ENCODE measurements at places on chromosomes 2 and 18.
A peak's percentile ranks its signal among the peaks of the same experiment; 100 is the strongest.

- DNase-seq = no peak
These were observed 83.3 kb upstream of the MAP2 start for GRCh38 chr2:209340522-209340921.

DNA sequence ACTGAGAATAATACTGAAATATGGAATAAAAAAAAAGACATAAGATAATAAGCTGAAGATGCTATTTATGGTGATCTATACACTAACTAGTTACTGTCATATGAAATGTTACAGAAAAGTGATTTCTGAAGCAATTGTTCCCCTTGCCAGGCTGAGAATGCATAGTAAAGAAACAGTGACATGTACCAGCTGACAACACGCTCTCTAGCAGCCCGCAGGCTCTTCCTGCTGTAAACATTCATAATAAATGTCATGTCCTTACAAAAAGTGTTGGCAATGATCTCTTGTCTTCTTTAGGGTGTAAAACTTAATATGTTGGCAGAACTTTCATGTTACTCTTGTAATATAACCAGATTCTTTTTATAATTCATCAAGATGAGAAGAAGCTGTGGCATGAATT lies 1171.3 kb downstream of the DSC3 start:
- no peak for DNase-seq

- DNase-seq = no peak
These were observed 83.6 kb downstream of the VRK2 start for GRCh38 chr2:58130238-58130637.

- peak; percentile 82 for DNase-seq
These were observed at the start of gene MTIF2 for GRCh38 chr2:55268907-55269644. Gene MTIF2, minus strand, starts transcription at chr2:55269231. Its CDS starts 5,373 bp downstream, at chr2:55263858.

DNA sequence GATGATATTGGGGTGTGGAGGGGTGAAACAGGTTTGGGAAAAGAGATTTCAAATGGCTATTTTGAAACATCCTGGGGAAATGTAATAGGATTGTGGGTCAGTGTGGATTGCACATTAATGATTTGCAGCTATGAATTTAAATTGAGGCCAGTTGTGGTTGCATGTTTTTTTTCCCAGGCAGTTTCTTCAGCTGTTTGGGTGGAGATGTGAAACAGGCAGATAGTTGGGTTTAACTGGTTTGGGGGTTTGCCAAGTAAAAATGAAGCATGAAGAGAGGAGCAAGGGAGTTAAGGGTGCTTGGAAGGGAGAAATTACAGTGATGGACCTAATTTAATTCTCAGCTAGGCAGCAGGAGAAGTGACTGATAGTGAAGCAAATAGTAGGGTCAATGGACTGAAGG lies 16.8 kb downstream of the GPD2 start:
- no peak for DNase-seq

DNA sequence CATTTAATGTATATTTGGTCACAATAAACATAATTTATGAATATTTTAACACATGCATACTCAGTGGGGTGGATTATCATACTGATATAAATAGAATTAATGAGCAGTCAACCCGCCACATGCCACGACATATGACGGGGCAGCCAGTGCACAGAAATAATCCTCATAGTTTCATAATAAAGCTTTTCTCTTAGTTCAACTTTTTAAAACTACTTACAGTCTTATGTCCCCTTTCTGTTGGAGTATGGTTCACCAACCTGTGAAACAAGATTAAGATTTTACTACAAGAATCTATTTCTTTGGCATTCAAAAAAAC lies 75.6 kb upstream of the ETAA1 start:
- no peak for DNase-seq

DNA sequence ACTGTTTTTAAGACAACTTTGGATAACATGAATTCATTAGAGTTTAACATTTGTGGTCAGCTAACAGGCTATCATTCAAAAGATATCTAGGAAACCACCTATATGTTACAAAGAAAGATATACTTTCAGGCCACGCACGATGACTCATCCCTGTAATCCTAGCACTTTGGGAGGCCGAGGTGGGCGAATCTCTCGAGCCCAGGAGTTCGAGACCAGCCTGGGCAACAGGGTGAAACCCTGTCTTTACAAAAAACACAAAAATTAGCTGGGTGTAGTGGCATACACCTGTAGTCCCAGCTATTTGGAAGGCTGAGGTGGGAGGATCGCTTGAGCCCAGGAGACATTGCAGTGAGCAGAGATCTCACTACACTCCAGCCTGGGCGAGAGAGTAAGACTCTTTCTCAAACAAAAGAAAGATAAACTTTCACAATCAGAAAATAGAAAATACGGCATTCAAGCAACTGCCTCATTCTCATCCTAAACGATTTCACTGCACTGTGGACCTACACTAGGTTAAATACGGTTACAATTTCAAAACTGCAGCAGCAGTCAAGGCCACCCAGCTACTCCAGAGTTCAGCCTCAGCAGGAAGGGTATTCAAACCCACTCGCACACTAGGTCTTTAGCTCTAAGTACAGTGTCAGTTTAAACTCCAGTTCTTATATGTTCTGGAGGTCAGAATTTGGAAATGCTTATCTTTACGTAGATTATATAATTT lies 250.0 kb upstream of the SLC39A10 start:
- no peak for DNase-seq

- DNase-seq = no peak
These were observed 352.9 kb downstream of the TXNL1 start for GRCh38 chr18:56285387-56286065.

- no peak for DNase-seq
These were observed 90.6 kb downstream of the SEPTIN10 start for GRCh38 chr2:109523121-109523520.

- no peak for DNase-seq
These were observed 24.4 kb downstream of the PSD4 start for GRCh38 chr2:113198048-113198789.

GRCh38 chr2:202091476-202091875 lies 18.4 kb downstream of the KIAA2012 start:
- no peak for DNase-seq

DNA sequence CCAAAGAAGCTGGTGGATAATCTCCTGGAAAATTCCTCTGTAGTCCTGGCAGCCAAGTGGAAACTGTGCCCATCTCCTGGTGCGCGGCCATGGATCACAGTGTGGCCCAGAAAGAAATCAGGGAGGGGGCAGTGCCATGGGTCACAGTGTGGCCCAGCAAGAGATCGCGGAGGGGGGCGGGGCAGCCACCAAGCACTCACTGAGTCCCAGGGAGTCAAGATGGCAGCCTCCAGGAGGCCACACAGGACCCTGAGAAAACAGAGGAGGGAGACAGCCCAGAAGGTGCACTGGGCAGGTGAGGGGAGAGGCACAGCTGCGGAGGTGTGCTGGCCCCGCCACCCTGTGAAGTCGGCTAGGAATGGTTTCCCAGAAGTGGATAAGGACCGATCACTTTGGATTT lies 8.1 kb upstream of the ATP6V1B1 start:
- no peak for DNase-seq

DNA sequence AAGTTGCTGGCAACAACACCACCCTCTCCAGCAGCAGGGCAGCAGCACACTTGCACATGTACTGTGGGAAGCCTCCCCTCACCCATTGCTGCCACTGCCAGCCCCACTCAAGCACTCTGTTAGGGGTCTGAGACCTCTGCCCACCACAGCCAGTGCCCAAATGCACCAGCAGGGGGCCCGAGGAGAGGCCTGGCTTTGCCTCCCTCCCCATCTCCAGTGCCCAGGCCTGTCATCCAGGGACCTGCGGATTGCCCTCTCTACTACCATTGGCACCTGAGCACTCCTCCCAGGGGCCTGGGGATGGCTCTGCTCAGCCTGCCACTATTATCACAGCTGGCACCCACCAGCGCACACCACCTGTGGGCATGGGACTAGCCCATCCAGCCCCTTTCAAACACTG lies 175.7 kb downstream of the PMAIP1 start:
- DNase-seq = no peak

GRCh38 chr2:225464346-225465025 lies 65.0 kb downstream of the NYAP2 start:
- no peak for DNase-seq

DNA sequence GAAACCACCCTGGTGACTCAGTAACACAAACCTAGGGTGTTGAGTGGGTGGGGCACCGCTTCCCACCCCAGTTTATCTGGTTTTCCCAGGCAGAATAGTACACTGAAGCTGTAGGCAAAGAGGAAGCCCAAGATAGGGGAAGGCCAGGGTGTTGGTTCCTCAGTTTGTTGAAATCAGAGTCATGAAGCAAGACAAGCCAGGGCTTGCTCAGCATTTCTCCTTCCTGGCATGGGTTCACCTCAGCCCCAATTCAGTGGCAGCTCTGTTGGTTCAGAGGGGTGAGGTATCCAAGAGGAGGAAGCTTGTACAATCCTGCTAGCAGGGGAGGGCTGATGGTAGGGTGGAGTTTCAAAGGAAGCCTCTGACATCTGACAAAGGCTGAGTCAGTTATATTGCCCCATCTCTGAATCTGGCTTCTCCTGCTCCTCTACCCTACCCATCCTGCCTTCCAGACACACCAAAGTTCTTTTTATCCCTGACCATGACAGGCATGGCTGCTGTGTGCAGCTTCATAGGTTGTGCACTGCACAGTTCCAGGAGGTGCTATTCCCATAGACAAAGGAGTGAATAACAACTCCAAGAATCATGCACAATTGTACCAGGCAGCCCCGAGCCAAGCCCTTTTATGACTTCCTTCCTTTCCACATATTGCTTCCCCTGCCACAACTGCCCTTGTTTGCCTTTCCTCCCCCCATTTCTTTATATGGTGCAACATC lies 24.9 kb upstream of the RAB10 start:
- DNase-seq = no peak

DNA sequence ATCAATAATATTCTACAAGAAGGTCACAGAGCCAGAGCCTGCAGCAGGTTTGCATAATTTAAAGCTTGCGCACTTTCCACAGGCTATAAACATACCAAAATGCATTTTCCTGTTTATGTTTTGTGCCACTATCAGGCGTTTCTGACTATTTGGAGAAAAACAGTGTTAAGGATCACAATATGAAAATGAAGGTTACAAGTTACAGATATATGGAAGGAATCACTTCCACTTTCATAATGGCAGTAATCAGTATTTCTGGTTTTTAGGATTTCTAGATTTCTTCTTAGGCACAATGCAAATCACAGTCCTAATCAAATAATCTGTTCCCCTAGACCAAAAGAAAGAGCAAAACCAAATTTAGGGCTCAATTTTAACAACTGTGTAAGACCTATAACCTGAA lies 279.5 kb downstream of the NBAS start:
- no peak for DNase-seq

DNA sequence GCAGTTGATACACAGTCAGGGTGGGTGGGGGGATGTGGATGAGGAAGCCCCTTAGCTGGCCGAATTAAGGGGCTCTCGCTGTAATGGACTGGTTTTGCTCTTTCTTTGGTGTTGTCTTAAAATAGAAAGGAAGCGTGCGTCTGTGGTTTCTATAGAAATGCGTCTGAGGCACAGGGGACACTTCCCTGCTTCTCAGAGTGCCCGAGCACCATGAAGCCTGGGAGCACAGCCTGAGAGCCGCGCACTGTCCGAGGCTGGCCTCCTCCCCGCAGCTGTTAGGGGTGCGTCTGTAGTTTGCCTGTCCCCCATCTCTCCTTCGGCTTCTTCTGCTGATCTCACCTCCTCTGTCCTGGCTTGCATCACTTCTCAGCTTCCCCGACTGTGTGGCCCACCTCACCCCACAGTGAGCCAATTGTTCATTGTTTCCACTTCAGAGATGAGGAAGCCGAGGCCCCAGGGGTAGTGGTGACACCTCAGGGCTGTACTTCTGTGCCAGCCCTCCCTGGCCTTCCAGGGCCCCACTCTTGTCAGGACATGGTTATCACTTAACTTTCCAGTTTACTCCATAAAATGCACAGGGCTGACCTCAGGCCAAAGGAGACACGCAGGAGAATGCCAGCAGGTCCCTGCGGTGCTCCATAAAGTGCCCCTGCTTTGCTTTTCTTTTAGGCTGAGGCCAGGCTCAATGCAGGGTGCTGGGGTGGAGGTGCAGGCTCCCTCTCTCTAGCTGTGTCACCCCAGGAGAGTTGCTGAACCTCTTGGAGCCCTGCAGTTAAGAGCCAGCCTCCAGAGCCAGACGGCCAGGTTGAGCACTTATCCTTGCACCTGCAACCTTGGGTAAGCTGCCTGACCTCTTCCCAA lies 210.6 kb downstream of the SEPTIN10 start:
- DNase-seq = no peak

DNA sequence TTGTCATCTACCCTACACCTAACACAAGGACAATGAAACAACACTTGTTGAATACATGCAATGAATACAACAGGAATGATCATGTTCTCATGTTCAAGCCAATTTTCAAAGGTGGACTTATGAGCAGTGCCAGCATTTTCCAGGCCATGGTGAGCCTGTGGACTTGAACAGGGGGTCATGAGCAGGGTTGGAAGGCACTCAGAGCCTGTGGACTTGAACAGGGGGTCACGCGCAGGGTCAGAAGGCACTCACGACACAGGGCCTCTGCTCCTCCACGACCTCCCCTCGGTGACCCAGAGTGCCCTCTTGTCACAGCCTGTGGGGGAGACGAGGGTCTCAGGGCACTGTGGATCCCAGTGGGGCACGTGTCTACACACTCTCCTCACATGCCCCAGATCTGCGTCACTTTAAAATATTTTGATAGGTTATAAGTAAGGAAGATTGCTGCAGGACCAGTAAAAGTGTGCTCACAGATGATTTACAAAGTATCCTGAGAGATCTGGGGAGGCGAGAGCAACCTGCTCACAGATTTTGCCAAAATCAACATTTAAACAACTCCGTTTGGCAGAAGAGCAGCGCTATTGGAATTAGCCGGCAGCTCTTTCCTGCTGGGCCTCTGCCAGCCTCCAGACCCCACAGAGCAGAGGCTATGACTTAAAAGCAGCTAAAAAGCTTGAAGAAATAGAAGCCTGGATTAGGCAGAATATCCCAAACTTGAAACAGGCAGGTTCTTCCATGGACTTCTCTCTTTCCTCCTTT lies 121.9 kb downstream of the TMEM18 start:
- DNase-seq = no peak

GRCh38 chr18:79199691-79200374 lies 130.6 kb downstream of the ATP9B start:
- DNase-seq = no peak

DNA sequence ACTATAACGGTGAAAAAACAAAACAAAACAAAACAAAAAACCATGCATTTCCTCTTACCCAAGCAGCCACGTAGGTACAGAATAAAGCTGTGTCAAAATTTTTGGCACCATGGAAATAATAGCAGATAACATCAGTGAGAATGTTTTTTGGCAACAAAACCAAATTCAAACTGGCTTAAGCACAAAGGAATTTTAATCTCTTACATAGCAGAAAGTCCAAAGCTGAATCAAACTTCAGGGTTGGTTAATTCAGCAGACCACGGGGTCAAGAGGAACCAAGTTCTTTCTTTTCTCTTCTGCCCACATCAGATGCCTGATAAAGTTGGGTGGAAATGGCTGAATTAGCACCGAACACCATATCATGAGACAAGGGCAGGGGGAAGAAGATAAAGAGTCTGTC lies 129.5 kb downstream of the PAX3 start:
- DNase-seq = no peak

- DNase-seq = no peak
These were observed 120.9 kb upstream of the SPATS2L start for GRCh38 chr2:200185628-200186000.

DNA sequence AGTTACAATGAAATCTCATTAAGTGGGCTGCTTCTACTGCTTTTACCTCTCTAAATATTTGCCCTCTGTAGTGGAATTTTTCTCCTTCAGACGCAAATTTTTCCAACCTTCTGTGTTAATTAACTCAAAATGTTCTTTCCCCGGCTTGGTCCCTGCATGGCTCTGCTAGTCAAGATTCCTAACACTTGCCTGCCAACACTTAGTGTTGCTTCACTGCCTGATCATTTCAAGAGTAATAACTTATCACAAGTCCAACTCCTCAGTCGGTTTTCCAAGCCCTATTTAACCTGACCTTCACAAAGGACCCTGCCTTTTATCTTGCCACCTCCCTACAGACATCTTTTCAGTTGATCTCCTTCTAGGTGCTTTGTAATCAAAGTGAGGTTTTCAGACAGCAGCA lies 142.7 kb downstream of the HRH4 start:
- no peak for DNase-seq

All from CD8-positive, alpha-beta T cell (primary cell).